ENCODE measurements at places on chromosomes 5 and 9.

- DNase-seq, result no peak
Measured at GRCh38 chr5:1836891-1837880, 36.0 kb downstream of the NDUFS6 start.

DNA sequence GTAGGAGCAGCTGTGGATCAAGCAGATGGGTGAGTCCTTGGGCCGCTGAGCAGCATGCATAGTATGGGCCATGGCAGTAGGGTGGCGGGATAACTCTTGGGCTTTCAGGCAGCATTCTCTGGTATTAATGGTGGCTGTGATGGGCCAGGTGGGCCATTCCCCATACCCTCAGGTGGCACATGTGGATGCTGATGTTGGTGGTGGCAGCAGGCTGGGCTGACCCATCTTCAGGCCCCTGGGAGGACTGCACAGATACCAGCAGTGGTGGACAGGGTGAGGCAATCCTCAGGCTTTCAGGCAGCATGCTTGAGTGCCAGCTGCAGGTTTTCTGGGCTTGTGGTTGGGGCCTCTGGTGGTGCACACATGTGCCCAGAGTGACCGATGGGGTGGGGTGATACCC is 27.1 kb upstream of the C6 start:
- DNase-seq, result no peak

- DNase-seq, result no peak
Measured at GRCh38 chr9:18632632-18633403, 158.9 kb downstream of the ADAMTSL1 start.

GRCh38 chr5:17127743-17128231 is 89.6 kb upstream of the BASP1 start:
- DNase-seq, result no peak
